ENCODE measurements at places on chromosomes 4 and X.

GRCh38 chr4:88391703-88392102 is 13.1 kb downstream of the HERC6 start:
- no peak for DNase-seq

DNA sequence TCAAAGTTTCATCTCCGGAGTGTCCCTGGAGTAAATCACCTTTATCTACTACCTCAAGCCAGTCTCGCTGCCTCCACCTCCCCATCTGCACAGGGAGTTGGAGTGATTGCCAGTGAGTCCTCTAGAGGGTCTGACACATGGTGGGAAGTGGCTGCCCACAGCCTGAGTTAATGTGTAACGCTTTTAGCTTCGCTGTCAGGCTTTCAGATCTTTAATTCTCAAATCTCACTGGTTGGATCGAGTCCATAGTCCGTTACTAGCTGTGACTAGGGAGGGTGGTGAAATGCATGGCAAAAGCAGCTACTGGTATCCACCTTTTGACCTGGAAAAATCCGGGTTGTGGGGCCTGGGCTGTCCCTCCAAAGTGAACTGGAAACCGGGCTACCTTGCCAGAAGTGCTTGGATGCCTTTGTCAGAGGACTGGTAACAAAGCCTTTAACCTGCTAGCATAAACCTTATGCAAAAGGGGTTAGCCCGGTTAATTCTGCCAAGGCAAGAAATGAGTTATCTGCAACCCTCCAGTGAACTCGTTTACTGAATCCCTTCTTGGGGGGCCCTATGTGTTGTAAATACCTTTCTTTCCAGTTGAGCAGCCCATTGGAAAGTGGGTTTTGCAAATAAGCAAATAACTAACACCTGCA is 5.1 kb upstream of the WDR1 start:
- DNase-seq, result no peak

GRCh38 chr4:103091601-103092223 is 7.9 kb downstream of the BDH2 start:
- no peak for DNase-seq

GRCh38 chr4:71275004-71275403 is 63.8 kb upstream of the SLC4A4 start:
- no peak for DNase-seq

DNA sequence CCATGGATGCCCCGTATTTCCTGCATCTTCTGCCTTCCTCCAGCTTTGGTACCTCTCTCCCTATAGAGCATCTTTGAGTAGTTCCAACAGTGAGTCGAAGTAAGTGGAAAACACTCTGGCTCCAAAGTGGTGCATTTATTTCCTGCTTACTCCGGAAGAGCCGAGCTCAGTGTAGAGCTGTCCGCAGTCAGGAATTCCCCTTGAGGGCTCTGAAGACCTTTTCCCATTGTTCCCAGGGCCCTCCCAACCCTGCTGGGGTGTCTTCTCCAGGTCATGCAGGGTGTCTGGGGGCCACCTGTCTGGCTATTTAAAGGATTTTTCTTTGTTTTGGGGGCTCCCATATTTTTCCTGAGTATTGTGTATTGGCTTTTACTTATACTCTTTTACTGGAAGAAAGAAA is 118.6 kb upstream of the MXRA5 start:
- no peak for DNase-seq
